ENCODE measurements at places on chromosomes 13 and 19.

DNA sequence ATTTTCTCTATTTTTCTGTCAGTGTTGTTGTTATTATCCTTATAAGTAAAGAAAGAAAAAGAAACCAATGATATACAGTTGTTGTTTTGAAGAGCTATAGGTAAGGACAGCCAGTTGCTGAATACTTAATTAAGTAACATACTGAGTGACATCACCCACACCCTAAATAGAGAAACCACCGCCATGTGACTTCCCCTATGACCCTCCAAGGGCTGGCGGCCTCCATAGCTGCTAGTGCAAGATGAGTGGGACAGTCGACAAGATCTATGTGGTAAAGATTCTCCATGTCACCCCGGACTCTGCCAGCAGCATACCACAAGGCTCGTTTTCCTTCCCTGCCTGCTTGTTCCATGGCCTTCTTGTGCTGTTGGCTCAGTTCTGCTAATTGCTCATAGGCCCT lies 221.1 kb downstream of the DNAJC15 start:
- H3K36me3 ChIP-seq: no peaks in the 10 kb centered on the region
- no peaks in the 10 kb centered on the region for H3K27me3 ChIP-seq
- peak overlapping the region; percentile 84 for H3K27ac ChIP-seq
- DNase-seq: no peak
- peaks cover 13% of the 10 kb centered on the region for H3K4me1 ChIP-seq
- peak overlapping the region; percentile 37 for H3K4me3 ChIP-seq

GRCh38 chr13:76913898-76914297 lies 27.7 kb upstream of the KCTD12 start:
- no peak for DNase-seq
- H3K27me3 ChIP-seq: peaks cover 5% of the 10 kb centered on the region
- no peaks in the 10 kb centered on the region for H3K36me3 ChIP-seq
- peaks cover 3% of the 10 kb centered on the region for H3K4me1 ChIP-seq

- no peak for DNase-seq
- H3K4me1 ChIP-seq: peaks cover 2% of the 10 kb centered on the region
- H3K4me3 ChIP-seq: no peak within 1 kb of the TSS
- no peaks in the 10 kb centered on the region for H3K27me3 ChIP-seq
- no peak within 1 kb of the TSS for H3K27ac ChIP-seq
These were observed at the start of gene ICAM3 for GRCh38 chr19:10339380-10339960. ICAM3 (minus strand) TSS chr19:10339624; CDS start chr19:10339614, 10 bp downstream.

DNA sequence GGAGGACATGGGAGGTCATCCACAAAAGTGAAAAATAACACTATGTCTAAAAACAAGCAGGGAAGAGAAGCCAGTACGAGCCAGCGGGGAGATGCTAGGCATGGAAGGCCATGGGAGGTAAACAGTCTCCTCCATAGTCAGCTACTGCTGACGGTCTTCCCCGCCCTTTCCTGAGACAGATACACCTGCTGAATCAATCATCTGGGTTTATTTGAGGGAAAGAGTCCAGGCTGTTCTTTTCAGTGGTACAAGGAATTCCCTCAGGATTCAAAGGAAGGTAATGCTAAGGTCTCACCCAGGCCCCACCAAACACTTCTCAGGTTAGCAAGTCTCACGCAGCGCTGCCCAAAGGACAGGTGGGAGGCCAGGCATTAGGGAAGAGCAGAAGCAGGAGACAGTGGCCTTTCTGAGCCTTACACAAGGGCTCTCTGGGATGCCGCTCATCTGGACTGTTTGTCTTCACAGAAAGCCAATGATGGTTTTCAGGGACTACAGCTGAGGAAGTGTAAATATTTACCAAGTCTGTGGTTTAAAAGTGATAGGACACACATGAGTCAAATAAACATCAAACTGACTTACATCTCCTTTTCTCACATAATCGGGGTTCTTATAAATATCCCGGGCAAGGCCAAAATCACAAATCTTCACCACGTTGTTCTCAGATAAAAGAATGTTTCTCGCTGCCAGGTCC lies 173.9 kb downstream of the FLT1 start:
- H3K27ac ChIP-seq: no peak overlapping the region
- DNase-seq: no peak
- H3K27me3 ChIP-seq: no peaks in the 10 kb centered on the region
- H3K36me3 ChIP-seq: no peaks in the 10 kb centered on the region

DNA sequence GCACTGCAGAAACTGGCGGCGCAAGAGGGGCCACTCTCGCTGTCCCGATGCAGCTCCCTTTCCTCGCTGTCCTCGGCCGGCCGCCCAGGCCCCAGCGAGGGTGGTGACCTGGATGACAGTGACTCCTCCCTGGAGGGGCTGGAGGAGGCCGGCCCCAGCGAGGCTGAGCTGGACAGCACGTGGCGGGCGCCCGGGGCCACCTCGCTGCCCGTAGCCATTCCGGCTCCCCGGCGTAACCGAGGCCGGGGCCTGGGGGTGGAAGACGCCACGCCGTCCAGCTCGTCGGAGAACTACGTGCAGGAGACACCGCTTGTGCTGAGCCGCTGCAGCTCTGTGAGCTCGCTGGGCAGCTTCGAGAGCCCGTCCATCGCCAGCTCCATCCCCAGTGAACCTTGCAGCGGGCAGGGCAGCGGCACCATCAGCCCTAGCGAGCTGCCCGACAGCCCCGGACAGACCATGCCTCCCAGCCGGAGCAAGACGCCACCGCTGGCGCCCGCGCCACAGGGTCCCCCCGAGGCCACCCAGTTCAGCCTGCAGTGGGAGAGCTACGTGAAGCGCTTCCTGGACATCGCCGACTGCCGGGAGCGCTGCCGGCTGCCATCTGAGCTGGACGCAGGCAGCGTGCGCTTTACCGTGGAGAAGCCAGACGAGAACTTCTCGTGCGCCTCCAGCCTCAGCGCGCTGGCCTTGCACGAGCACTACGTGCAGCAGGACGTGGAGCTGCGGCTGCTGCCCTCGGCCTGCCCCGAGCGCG lies 12.4 kb downstream of the C19orf25 start:
- H3K36me3 ChIP-seq: no peaks in the 10 kb centered on the region
- no peak for DNase-seq
- no peak overlapping the region for H3K4me3 ChIP-seq
- H3K27me3 ChIP-seq: peaks cover 5% of the 10 kb centered on the region

- H3K27ac ChIP-seq: peak overlapping the region; percentile 76
- DNase-seq: peak; percentile 46
These were observed 749 bp downstream of the GATAD2A start for GRCh38 chr19:19405971-19406877.

DNA sequence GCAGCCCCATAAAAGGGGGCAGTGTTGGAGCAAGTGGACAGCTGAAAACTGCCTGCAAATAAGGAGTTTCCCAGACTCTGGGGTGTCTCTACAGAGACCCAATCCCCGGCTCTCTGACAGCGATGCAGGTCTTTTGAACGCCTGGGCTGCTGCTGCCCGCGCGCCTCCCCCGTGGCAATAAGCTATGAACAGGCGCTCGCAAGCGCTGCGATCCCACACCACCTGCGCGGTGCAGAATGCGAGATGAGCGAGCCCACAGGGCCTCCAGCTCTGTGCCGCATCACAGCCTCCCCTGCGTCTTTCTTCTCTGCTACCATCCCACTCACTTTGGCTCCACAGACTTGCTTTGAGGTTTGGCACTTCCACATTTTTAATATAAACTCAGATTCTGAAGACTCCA lies 62.3 kb downstream of the KCTD15 start:
- DNase-seq: no peak
- no peaks in the 10 kb centered on the region for H3K27me3 ChIP-seq
- no peaks in the 10 kb centered on the region for H3K36me3 ChIP-seq
- H3K27ac ChIP-seq: no peak overlapping the region
- no peaks in the 10 kb centered on the region for H3K4me1 ChIP-seq
- no peak overlapping the region for H3K4me3 ChIP-seq

DNA sequence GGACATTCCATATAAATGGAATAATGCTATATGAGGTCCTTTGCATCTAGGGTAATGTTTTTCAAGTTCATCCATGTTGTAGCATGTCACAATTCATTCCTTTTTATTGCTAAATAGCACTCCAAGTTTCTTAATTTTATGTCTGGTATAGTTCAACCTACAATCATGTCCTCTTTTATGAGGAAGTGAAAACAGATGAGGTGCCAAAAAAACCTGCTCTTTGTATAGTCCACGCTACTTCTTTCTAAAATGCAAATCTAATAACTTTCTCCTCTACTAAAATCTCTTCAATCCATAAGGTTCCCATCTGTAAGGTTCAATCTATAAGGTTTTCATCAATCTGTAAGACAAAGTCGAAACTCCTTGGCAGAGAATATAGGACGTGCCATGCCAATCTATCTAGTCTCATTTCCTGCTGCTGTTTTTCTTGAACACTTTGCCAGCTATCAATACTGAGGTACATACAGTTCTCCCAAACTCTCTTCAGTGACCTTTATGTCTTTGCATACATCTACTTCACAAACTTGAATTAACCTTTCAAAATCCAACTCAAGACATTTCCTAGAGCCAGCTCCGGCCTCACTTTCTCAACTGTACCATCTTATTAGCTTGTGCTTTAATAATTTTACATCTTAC lies 33.7 kb downstream of the INTS6 start:
- DNase-seq: no peak
- H3K4me1 ChIP-seq: peaks cover 3% of the 10 kb centered on the region
- no peak overlapping the region for H3K4me3 ChIP-seq
- H3K27me3 ChIP-seq: no peaks in the 10 kb centered on the region
- no peak overlapping the region for H3K27ac ChIP-seq
